ENCODE measurements at places on chromosomes 1 and 21. TPM values are rescaled to one million over a fixed set of nuclear protein-coding genes. Genes with fewer than 3 reads are reported as not detected.

- H3K36me3 ChIP-seq = peaks cover 13% of the 10 kb centered on the region
- H3K27me3 ChIP-seq = peaks cover 14% of the 10 kb centered on the region
- H3K4me3 ChIP-seq = no peak overlapping the region
These were observed 56.0 kb downstream of the TTLL7 start for GRCh38 chr1:83942914-83943313.

The RAB4A gene
- polyA plus RNA-seq = 22.4 TPM

The SIPA1L2 gene
- polyA plus RNA-seq = 0.08 TPM

- no peaks in the 10 kb centered on the region for H3K27me3 ChIP-seq
- H3K4me3 ChIP-seq = no peak overlapping the region
- H3K27ac ChIP-seq = peak overlapping the region; percentile 68
- no peak for DNase-seq
These were observed 13.4 kb downstream of the C1orf174 start for GRCh38 chr1:3886691-3887090.

The USP24 gene
- 8.4 TPM for polyA plus RNA-seq

GRCh38 chr21:25002676-25003075 lies 604.6 kb downstream of the MRPL39 start:
- H3K36me3 ChIP-seq = no peaks in the 10 kb centered on the region
- no peak for DNase-seq
- H3K4me1 ChIP-seq = no peaks in the 10 kb centered on the region
- no peak overlapping the region for H3K4me3 ChIP-seq
- H3K27ac ChIP-seq = no peak overlapping the region

The MIXL1 gene
- polyA plus RNA-seq = not detected

DNA sequence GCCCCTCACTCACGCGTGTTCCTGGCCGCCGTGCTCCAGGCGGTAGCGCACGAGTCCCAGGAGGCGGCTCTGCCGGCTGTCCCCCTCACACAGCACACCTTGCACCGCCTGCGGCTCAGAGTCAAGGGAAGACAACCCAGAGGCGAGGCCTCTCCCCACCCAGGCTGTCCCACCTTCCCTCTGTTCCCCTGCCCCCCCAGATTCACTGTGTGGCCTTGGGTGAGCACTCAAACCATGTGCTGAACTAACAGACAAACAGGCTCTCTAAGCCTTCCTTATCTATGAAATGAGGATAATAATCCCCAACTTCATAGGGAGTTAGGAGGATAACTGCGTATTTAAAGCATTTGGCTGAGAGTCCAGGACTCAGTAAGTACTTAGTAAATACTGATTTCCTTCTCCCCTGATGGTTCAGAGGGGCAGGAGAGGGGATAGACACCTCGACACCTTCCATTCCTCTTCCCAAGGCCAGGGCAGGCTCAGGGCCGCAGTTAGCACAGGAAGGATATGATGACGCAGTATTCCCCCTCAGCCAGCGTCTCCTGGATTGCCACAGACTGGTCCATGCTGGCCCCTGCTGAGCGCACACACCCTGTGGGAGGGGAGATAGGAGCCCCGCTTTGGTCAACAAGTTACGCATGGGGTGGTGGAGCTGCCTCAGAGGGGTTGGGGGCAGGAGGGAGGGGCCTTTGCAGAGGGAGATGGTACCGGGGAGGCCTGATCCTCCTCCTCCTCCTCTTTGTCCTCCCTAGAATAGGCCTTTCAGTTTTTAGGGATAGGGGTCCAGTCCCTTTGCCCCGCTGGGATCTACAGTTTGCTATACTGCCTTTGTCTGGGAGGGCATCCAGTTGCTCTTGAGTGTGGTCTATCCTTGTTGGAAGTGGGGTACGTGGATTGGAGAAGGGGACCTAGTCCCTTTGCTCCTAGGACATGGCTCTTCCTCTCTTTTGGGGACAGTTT lies 830 bp downstream of the INPP5B start:
- H3K27ac ChIP-seq = peak overlapping the region; percentile 29
- DNase-seq = no peak
- peak overlapping the region; percentile 96 for H3K4me3 ChIP-seq
- no peaks in the 10 kb centered on the region for H3K36me3 ChIP-seq
- peaks cover 25% of the 10 kb centered on the region for H3K4me1 ChIP-seq
- H3K27me3 ChIP-seq = no peaks in the 10 kb centered on the region
